ENCODE measurements at places on chromosomes 6 and 20. TPM values are rescaled to one million over a fixed set of nuclear protein-coding genes. Genes with fewer than 3 reads are reported as not detected.

Gene AVP
- not detected for total RNA-seq

Gene WFDC2
- 159 TPM for total RNA-seq

Gene SYNE1
- 13.4 TPM for total RNA-seq

Gene RAB44
- not detected for total RNA-seq

Gene NTSR1
- total RNA-seq = 0.98 TPM

Gene ME1
- total RNA-seq = 82.0 TPM

Gene SHLD1
- 5.9 TPM for total RNA-seq

Gene ZNF311
- 2.1 TPM for total RNA-seq

Gene PTK6
- 12.9 TPM for total RNA-seq

Gene PPP1R3G
- 1.1 TPM for total RNA-seq

Gene PROKR2
- not detected for total RNA-seq

Gene POU5F1
- total RNA-seq = 1.4 TPM

Gene SLC12A5
- total RNA-seq = 8.7 TPM

All from PC-9 (cell line).